Stimulated activated CD4-positive, alpha-beta T cell treated with anti-CD3 and anti-CD28 coated beads, Interleukin-15, amount 100 ng/mL, for 1 hour (primary cell): ENCODE measurements at places on chromosomes 3 and 15.

GRCh38 chr3:152434142-152434541 lies 165.4 kb downstream of the MBNL1 start:
- no peak for DNase-seq

GRCh38 chr3:63395960-63396359 lies 117.9 kb downstream of the SYNPR start:
- DNase-seq: no peak

DNA sequence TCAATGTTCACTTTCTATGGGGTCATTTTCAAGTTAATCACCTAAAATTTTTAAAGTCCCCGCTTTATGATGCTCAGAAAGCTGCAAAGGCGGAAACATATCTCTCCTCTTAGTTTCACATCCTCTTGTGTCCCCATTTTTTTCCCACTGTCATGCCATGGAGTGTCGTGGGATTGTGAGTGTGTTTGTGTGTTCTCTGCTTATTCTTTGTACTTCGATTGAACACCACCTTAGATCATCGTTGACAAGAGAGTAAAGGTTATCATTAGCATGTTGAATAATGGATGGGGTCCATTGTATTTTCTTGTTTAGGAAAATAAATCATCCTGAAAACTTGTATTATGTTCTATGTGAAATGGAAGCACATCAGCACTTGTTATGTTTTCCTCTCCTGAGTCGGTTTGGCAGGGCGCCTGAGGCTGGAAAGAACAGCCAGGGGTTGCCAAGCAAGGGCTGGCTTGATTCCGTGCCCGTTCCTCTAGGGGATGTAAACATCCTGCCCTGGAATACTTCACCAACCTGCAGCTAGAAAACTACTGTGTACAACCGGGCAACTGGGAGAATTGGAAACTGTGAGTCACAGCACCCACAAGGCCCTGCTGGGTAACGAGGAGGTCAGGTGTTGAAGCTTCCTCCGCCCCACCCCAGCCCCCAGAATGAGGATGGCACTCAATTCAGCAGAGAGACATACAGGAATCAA lies 67.2 kb downstream of the EIF4E3 start:
- DNase-seq: no peak

DNA sequence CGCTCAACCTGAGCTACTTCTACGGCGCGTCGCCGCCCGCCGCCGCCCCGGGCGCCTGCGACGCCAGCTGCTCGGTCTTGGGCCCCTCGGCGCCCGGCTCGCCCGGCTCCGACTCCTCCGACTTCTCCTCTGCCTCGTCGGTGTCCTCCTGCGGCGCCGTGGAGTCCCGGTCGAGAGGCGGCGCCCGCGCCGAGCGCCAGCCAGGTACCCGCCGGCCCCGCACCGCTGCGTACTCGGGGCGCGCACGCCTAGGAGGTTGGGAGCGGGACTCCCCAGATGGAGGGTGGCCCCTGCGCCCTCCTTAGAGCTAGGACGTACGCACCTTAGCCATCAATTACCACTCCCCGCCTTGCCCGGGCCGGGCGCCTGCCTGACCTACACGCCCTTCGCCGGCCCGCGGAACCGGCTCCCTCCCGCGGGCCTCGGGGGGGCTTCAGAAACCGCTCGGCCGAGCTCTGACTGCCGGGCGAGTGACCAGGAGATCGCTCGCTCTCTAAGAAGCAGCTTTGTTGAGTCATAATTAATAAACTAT lies 466 bp downstream of the NFKBIZ start:
- DNase-seq: peak; percentile 30

GRCh38 chr15:65217526-65218482 lies 6.5 kb upstream of the CILP start:
- DNase-seq: no peak

DNA sequence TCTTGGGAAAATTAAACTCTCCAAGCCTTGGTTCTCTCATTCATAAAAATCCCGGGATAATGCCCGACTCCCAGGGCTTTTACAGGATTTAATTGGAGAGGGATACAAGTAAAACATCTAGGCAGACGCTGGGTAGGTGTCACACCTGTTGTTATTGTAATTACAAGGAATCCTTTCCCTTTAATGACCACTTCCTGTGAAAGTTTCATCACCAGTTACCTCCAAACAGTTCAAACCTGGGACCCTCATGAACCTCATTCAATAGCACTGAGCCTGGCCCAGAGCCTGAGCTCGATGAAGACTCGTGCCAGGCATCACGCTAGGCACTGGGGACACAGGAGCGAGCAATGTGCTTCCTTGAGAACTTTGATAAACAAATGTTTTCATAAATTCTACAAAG lies 2.1 kb upstream of the RYK start:
- no peak for DNase-seq

GRCh38 chr3:108097322-108098002 lies 6.6 kb upstream of the CD47 start:
- DNase-seq: no peak

DNA sequence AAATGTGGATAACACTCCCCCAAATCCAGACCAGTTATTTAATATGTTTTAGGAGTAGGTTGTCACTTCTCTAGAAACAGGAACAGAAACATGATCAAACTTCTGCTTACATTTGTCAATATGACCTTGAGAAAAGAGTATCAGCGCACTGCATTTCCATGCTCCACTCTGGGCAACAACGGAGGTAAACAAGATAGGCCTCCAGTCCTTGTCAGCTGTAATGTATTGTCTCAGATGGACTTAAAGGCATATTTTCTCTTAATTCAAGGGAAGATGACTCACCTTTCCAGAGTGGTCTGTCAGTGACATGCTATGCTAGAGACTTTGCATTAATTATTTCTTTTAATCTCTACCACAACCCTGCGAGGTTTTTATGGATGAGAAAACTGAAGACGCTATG lies 51.6 kb upstream of the TCF12 start:
- no peak for DNase-seq

- DNase-seq: no peak
Measured at GRCh38 chr3:79884354-79884753, 116.6 kb upstream of the ROBO1 start.

- no peak for DNase-seq
Measured at GRCh38 chr3:45109771-45110508, 36.2 kb downstream of the CDCP1 start.

- no peak for DNase-seq
Measured at GRCh38 chr3:45227071-45227820, 1.2 kb upstream of the TMEM158 start.

GRCh38 chr3:44326019-44326418 lies 12.5 kb upstream of the TCAIM start:
- no peak for DNase-seq

GRCh38 chr15:40856746-40857145 lies 12.9 kb downstream of the SPINT1 start:
- DNase-seq: no peak

DNA sequence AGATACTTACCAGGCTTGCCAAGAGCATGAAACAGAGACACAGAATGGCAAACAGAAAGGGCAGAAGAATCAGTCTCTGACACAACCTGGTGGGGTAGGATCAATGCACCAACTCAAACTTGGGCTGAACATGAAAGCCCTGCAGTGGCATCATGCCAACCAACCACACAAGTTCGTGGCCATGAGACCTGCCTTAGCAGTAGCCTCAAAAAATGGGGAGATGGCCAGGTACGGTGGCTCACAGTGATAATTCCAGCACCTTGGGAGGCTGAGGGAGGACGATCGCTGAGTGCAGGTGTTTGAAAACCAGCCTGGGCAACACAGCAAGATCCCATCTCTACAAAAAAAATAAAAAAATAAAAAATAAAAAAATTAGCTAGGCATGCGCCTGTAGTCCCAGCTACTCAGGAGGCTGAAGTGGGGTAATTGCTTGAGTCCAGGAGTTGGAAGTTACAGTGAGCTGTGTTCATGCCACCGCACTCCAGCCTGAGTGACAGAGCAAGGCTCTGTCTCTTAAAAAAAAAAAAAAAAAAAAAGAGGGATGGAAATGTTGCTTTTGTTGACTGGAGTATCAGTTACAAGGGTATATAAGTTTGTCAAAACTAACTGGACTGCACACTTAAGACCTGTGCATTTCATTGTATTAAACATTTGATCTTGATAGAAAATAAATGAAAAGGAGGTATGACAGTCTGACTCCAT lies 93.4 kb downstream of the XXYLT1 start:
- DNase-seq: no peak

GRCh38 chr3:12541625-12542024 lies 3.7 kb downstream of the MKRN2OS start:
- DNase-seq: no peak

DNA sequence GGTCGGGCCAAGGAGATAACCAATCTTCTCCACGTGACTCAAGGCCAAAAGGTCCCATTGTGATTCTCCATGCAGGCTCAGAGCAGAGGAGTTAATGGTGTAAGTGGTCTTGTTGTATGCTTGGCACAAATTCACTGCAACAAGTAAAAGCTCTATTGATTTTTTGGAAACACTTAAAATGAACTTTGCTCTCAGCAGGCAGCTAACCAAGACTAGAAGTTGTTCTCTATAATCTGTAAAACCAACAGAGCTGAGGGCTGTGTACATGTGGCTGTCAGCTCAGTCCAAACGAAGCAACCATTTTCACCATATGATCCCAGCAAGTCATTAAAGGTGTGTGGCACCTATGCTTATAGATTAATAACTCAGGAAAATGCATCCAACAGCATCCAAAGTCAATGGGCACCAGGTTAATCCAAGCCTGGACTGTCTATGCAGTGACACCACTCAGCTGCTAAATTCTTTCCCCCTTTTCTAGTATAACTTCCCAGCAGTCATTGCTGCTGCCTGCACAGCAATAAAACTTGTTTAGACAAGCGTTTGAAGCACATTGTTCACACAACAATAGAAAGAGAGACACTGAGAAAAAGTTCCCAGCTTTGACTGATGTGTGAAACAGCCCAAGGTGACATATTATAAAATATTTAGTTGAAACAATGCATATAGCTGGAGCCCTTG lies 603.8 kb upstream of the ADAMTS9 start:
- DNase-seq: no peak

DNA sequence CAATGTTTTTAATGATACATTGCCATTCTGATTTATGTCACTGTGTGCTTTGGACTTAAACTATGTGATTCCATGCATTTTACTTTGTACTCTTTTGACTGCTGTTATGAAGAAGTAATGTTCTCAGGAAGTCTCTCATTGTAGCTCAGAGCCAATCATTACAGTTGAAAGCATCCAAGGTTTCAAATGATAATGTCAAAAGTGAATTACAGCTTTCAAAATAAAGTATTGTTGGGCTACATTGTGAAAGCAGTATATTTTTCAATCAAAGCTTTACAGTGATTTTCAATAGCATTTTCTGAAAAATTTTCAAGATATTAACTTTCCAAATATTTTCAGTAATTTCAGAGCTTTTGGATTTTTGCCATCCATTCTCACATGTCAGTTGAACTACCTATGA lies 243.6 kb downstream of the ZIC4 start:
- no peak for DNase-seq

DNA sequence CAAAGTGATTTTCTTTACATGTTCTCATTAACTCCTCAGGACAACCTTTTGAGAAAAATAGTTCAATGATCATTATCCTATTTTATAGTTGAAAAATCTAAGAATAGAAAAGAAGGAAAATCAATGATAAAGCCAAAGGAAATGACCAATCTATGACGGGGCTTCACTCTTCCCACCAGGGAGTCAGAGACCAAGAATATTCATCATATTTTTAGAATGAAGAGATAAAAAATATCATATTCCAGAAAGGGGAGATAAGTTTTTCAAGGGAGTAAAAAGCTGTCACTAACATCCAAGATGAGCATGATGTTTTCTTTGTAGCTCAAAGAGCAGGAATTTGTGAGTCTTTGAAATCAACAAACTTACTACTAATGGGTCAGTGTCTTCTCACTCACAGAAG lies 71.5 kb upstream of the LPP start:
- no peak for DNase-seq

- DNase-seq: no peak
Measured at GRCh38 chr3:160806094-160806493, 50.1 kb downstream of the PPM1L start.

GRCh38 chr3:119434703-119435102 lies 28.7 kb downstream of the TMEM39A start:
- DNase-seq: no peak

GRCh38 chr3:156350781-156351180 lies 204.1 kb downstream of the SSR3 start:
- no peak for DNase-seq

DNA sequence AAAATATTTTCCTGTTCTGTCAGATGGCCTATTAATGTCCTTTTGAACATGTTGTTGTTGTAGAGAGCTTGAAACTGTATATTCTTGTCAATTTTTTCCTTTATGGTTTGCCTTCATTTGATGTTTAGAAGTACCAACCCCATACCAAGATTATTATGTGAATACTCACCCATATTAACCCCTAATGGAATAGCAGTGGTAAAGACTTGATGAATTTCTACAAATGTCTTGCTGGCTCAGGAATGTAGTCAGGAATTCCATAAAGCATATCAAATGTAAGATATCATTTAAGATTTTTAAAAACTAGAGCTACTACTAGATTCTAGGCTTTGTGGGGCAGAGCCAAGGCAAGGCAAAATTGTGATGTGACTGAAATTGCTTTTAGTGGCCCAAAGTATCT lies 30.0 kb downstream of the MYO5A start:
- no peak for DNase-seq

- no peak for DNase-seq
Measured at GRCh38 chr15:70375586-70375985, 277.9 kb upstream of the TLE3 start.

DNA sequence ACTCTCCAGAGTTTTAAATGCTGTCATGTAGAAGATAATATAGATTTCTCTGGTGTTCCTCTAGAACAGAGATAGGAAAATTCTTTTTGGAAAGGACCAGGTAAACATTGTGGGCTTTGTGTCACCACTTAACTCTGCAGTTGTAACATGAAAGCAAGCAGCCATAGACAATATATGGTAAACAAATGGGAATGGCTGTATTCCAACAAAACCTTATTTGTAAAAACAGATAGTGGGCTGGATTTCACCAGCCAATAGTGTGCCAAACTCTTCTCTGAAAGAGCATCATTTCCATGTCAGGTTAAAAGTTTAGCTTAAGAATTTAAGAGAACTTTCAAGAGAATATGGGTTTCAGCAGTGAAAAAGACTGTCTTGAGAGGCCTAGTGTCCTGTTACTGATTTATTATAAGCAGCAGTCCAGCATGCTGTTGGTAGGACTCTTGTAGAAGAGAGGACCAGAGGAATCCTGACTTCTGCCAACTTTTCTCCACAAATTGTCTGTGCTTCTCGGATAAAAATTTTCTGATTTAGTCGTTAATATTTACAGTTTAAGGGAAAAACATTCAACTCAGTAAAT lies 107.7 kb downstream of the TCF12 start:
- DNase-seq: no peak

- DNase-seq: no peak
Measured at GRCh38 chr15:77025083-77025901, 30.4 kb downstream of the PSTPIP1 start.

DNA sequence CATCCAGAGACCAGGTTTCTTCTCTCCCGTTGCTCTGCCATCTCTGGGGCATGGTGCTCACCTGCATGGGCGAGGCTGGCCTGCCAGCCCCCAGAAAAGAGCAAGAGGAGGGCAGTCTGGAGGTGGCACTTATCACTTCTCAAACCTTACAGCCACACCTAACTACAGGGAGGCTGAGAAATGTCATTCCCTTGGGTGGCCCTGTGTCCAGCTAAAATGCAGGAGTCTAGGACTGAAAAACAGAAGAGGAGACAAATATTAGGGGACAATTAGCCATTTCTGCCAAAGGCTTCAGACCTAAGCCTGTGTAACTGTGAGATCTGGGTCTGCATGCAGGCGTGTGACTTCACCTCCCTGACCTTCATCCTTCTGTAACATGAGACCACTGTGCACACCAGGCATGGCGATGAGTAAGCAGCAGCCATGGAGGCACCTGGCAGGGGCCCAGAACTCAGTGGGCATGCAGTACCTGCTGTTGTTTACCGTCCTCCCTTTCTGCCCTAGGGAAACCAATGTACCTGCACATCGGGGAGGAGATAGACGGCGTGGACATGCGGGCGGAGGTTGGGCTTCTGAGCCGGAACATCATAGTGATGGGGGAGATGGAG lies 83.4 kb downstream of the MESD start:
- DNase-seq: no peak
